ENCODE measurements at places on chromosomes 16 and 17.

DNA sequence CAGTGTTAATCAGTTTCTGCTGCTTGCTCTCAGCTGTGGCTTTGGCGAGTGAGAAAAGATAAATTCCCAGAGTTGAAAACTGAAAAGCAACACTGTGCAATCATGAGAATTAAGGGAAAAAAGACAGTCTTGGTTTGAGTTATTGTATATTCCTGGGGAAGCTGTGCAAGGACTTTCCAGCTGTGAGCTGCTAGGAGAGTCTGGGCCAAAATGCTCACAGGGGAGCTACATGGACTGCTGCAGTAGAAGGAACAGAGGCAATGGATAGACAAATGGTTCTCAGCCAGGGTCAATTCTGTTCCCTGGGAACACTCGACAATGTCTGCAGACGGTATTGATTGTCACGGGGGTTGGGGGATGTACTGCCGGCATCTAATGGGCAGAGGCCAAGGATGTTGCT lies 102.0 kb upstream of the ADAMTS18 start:
- DNase-seq, result no peak

- DNase-seq, result no peak
These were observed 536.7 kb upstream of the HSBP1 start for GRCh38 chr16:83271123-83271522.

GRCh38 chr17:60959011-60959410 lies 281.4 kb downstream of the BCAS3 start:
- no peak for DNase-seq

DNA sequence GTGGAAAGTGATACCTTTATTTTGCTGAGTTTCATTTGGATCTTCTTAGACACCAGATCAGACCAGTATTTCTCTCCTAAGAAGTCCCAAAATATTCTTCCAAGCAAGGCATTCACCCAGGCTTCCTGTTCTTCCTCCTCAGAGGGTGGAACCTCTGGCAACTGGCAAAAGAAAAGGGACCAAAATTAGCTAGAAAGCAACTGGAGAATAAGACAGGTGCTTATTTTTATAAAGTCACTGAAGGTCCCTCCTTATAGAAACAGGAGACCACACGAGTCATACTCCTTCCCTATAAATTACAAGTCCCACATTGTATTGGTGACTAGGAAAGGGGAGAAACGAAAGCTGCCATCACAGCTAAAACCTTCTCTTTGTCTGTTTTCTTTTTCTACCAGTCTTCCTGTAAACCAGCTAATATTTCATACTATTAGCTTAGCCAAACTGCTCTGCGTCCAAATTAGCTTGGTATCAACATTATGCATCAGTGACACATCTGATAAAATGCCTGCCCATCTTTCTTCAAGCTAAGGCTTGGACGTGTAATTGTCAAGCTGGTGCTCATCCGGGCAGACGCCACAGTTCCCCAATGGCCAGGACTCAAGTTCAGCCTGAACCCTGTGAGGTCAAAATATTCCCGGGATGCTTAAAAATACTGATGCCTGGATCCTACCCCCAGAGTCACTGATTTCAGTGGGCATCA lies 47.5 kb upstream of the ERN1 start:
- no peak for DNase-seq

DNA sequence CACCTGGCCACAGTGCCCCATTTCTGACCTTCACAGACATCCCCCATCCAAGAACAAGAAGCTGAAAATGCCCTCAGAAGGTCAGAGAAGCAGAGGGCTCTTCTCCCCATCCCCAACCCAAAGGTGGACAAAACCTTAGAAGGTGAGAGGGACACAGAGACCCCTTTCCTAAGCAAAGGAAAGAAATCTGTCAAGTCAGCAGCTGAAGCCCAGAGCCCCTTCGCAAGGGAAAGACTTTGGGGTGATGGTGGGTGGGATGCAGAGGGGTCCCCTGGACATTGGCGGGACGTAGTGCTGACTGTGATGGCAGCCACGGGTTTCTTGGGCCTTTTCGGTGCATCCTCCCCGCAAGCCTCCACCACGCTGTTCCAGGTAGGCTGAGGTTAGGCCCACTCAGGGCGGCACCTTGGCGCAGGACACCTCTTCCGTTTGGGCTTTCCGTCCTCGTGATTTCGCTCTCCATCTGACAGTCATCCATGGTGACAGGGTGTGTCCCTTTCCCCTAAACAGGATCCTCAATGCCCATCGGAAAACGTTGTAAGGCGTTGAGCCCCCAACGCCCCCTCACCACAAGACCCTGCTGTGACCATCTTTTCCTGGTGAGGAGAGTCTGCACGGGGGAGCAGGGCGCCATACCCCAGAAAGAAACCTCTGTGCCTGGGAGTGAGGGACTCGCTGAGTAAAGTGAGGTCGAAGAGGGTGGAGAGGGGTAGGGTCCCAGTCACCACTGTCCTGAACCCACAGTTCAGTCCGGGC lies 10.7 kb upstream of the GSDMA start:
- DNase-seq, result no peak

- no peak for DNase-seq
These were observed 1568.6 kb upstream of the GOT2 start for GRCh38 chr16:60302676-60303075.

DNA sequence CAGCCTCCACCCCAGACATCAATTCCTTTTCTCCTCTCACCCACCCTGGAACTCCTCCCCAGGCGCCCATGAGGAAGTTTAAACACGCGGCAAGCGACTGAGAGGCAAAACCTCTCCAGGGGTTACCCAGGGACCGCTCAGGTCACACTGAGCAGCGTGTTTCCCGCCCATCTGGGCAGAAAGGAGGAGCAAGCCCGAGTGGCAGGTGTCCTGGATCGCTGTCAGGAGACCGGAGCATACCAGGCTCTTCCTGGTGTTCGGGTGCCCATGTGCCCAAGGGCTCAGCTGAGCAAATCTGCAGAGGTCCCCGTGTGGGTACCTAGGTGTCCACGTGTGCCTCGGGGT lies 491 bp downstream of the SLC25A19 start:
- DNase-seq, result no peak

- DNase-seq, result no peak
These were observed 27.2 kb upstream of the WWOX start for GRCh38 chr16:78072275-78072674.

- no peak for DNase-seq
These were observed 46.1 kb downstream of the IRX3 start for GRCh38 chr16:54240271-54241129.

DNA sequence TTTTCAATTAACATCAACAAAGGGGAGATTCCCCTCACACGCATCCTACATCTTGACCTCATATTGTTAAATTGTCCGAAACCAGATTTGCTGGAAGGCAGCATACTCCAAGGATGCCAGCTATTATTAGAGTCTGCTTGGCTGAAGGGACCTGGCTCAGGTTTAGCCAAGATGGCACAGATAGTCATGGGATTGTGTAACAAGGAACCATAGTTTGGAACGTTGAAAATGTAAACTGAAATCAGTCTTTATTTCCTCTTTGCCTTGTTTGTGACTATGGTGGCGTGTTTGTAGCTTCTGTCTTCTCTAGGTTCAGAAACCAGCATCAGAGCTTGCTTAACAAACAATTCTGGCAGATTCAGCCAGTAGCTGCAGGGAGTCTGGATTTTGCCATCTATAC lies 5.9 kb downstream of the ARSG start:
- no peak for DNase-seq

- no peak for DNase-seq
These were observed 4.8 kb upstream of the ATXN7L3 start for GRCh38 chr17:44204441-44204882.

GRCh38 chr16:27813591-27813990 lies 249.9 kb downstream of the GSG1L start:
- DNase-seq, result no peak

- DNase-seq, result peak; percentile 52
These were observed 6.4 kb downstream of the C16orf86 start for GRCh38 chr16:67672739-67673662.

- DNase-seq, result no peak
These were observed 2.2 kb downstream of the IRX3 start for GRCh38 chr16:54284319-54284930.

DNA sequence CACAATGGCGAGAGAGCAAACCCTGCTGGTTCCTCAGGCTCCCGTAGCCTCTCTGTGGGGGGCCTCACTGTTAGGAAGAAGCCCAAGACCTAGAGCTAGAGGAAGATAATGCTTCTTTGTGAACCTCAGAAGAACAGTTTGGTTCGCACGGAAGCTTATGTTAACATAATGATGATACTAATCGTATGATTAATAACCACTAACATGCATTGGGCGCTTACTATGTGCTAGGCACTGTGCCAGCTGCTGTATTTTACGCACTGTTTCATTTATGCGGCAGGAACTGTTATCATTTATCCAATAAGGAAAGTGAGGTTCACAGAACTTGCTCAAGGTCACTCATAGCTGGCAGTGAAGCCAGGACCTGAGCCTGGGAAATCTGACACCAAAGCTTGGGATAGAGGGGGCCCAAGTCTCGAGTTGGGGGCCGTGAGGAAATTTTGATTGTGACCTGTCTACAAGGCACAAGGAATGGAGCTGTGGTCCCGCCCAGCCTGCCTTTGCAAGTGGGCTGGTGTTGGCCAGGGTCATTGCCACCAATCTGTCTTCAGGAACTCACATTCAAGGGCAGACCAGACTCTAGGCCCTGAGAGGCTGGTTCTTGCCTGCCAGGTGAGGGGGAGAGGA lies 6.8 kb downstream of the PRCD start:
- no peak for DNase-seq

DNA sequence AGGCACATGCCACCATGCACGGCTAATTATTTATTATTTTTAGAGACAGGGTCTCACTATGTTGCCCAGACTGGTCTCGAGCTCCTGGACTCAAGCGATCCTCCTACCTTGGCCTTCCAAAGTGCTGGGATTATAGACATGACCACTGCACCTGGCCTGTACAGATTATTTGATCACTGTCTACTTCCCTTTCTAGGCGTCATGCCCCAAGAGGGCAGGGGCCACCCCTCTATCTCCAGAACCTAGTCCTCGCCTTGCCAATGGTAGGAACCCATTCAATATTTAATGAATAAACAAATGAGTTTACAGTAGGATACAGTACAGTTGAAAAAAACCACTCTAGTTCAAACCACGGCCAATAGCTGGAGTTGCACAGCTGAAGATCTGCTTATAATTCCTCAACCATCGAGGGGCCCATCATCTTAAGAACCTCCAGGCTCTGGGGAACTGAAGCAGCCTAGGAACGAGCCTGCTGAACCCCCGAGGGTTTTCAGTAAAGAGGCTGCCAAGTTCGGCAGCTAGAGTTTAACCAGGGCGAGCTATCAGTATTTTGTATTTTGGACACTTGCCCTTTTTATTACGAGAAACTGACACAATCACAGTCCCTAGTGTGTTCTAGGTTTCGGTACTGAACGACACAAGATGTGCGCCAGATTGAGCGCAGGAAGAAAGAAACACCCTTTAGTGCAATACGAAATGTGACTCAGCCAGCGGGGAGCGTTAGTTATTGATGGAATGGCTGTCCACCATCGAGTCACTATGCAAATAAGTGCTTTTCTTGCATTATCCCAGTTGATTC lies 14.6 kb downstream of the ADCY9 start:
- DNase-seq, result no peak

DNA sequence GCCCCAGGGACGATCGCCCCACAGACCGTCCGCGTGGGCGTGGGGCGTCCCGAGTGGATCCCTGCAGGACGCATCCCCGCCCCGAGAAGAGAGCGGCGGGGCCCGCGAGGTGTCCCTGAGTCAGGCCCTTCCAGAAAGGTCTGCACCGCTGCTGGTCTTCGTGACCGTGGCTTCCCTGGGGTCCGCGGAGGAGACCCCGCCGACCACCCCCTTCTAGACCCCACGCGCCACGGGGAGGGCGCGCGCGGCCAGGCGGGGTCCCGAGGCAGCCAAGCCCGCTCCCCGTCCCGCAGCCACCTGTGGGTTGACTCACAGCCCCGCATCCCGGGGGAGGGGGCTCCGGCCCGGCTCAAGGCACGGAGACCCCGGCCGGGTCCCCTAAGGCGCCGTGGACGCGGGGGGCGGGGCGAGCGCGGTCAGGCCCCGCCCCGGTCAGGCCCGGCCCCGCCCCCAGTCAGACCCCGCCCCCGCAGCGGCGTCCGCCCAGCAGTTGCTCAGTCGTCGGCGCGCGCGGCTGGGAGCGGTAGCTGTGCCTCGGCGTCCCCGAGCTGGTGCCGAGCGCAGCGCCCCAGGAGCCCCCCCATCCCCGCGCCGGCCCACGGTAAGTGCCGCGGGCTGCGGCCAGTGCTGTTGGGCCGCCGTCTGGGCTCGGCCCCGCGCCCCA lies at the start of gene BAIAP3:
BAIAP3 (plus strand) TSS at position 497 of the 664 bp plus-strand sequence. CDS start 4,905 bp downstream, outside the sequence.
- DNase-seq, result peak; percentile 24

DNA sequence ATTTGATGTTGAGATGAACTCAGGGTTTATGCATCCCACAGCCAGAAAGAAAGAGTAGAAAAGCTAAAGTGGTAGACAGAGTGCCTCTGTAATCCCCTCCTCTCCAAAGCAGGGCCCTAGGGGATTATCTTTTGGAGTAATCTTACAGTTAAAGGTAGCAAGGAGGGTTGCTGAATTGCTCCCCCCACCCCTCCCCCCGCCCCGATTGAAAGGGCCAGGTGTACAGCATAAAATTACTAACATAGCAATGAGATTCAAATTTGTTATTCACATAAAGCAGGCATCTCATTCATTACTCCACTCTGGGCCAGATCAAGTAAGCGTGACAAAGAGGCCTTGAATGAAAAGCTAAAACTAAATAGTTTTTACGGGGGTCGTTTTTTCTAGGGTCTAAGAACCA lies 72.7 kb downstream of the STH start:
- no peak for DNase-seq

DNA sequence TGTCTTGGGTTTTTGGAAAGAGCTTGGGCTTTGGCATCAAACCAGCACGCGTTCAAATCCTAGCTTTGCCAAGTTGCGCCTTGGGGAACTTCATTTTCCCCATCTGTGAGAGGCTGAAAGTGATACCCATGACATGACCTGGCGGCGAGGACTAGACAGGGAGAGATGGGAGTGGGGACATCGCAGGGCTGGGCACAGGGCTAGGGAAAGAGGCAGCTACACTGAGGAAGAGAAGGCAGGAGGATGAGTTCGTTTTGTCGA lies 202.9 kb downstream of the IRF8 start:
- DNase-seq, result no peak

GRCh38 chr17:55962951-55963401 lies 190.3 kb upstream of the ANKFN1 start:
- no peak for DNase-seq

- no peak for DNase-seq
These were observed 194.3 kb downstream of the ZNF423 start for GRCh38 chr16:49661465-49662187.

GRCh38 chr17:59400858-59401257 lies 69.4 kb downstream of the YPEL2 start:
- DNase-seq, result no peak

- no peak for DNase-seq
These were observed 17.1 kb downstream of the SPIRE2 start for GRCh38 chr16:89845417-89845816.

DNA sequence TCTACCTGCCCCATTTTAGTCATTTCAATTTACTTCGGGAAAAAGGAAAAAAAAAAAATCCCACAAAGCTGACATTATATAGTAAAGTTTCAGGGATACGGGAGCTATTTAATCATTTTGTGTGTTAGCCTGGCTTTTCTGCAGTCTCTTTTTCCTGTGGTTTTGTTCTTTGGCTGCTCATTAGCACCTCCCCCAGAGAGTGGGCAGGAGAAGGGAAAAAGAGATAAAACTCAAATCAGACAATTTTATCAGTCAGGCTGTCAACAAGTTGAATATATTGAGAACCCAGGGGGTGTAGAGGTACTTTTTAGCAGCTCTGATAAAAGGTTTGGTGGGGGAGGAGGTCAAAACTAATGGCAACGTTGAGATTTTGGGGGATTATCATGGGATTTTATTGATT lies 559.0 kb upstream of the PSMD7 start:
- DNase-seq, result no peak

- DNase-seq, result no peak
These were observed 56.2 kb downstream of the BAIAP2 start for GRCh38 chr17:81091154-81091553.

GRCh38 chr17:82077617-82078358 lies 12.2 kb upstream of the DUS1L start:
- no peak for DNase-seq

Data from activated CD4-positive, alpha-beta T cell treated with anti-CD3 and anti-CD28 coated beads, Interleukin-2, amount 50 U/mL, for 4 hours (primary cell).